ENCODE measurements at places on chromosomes 7 and 10. TPM values are rescaled to one million over a fixed set of nuclear protein-coding genes. Genes with fewer than 3 reads are reported as not detected.

CYP2C9 gene
- total RNA-seq, result 7.4 TPM

UCN3 gene
- total RNA-seq, result not detected

DKK1 gene
- total RNA-seq, result 0.27 TPM

CFAP70 gene
- 1.2 TPM for total RNA-seq

SNCG gene
- 7.4 TPM for total RNA-seq

MRLN gene
- not detected for total RNA-seq

DNA sequence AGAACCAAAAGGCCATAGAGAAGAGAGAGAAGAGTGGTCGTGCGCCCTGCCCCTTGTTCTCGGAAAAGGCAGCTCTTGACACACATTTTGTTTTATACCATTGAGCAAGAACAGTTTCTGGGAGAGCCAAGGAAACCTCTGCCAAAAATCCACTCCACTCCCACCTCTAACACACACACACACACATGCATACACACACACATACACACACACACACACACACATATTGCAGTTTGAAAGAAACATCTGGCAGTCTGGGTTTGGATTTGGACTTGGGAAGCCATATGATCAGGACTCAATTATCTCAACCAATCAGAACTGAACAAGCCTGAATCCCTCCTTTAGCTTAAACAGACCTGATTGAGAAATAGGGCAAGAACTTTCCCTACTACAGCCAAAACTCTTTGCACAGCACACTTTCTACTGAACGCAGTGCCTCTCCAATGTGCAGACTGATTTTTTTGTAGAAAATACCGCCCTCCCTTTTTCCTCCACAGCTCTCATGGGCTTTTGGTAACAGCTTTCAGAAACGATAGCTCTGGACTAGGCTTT, 484.0 kb upstream of the ZWINT start:
- DNase-seq, result no peak

- no peak for DNase-seq
These were observed 22.7 kb upstream of the EMX2 start for GRCh38 chr10:117519879-117520278.

DNA sequence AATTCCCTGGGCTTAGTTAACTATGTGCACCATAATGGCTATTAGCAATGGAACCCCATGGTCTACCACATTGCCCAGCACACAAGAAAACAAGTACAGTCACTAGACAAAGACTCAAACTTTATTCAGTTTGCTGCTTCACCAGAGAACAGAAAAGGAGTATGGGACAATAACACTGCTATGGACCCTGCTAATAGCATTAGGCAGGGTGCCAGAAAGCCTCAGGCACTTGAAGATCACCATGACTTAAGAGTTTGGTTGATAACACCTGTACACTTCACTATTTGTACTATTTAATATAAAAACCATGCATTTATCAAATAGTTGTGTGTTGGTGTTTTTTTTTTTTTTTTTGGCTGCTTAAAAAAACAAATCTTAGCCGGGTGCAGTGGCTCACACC, 159.6 kb downstream of the KMT2E start:
- DNase-seq, result no peak

DNA sequence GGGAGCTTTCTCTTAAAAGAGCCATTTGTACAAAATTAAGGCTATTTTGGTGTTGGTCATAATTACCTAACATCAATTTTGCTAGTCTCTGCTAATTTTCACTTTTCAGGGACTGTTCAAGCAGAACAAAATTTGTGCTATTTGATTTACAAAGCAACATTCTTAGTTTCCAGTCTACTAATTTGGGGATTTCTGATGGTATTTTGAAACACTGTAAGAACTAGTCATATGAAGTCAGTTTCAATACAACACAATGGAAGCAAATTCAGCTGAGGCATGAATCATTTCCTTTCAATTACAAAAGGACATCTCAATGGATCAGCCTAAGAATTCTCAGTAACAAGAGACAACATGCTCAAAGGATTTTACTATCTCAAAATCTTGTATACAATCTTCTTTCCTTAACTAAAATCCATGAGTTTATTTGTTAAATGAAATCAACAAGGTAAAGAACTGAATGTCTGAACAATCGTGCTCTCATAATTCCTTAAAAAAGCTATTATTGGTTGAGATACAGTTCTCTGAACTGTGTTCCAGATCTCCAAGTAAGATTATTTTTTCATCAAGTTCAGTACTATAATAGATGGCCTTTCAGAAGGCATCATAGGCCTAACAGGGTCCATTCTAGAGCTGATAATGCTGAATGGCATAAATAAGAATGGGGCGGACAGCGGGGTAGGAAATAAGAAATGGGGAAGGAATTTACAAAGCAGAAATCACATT, 144.6 kb downstream of the NRCAM start:
- DNase-seq, result no peak

- DNase-seq, result no peak
These were observed 32.5 kb upstream of the EIF4H start for GRCh38 chr7:74141705-74142104.

- no peak for DNase-seq
These were observed 23.8 kb downstream of the SCIN start for GRCh38 chr7:12594122-12594897.

DNA sequence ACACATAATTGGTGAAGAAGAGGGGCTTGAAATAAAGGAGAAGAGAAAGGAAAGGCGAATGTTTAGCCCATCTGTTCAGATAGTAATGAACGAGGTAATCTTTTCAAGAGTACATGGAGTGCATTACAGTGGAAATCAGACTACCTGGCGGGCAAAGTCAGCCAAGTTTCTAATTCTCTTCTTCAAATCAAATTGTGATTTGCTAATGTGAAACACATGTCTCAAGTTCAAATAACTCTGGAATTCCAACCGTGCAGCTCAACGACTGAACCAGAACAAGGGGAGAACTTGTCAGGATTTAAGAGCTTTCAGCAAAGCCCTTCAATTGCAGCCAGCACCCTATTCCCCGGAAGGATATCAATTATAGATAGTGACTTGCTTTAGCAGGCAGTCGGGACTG, 216.9 kb downstream of the GLI3 start:
- no peak for DNase-seq

- DNase-seq, result no peak
These were observed 502.8 kb downstream of the TCERG1L start for GRCh38 chr10:130808686-130809085.

GRCh38 chr10:132848951-132849545, 63.1 kb upstream of the NKX6-2 start:
- DNase-seq, result no peak

GRCh38 chr7:122219253-122219865, 75.3 kb upstream of the AASS start:
- DNase-seq, result no peak

DNA sequence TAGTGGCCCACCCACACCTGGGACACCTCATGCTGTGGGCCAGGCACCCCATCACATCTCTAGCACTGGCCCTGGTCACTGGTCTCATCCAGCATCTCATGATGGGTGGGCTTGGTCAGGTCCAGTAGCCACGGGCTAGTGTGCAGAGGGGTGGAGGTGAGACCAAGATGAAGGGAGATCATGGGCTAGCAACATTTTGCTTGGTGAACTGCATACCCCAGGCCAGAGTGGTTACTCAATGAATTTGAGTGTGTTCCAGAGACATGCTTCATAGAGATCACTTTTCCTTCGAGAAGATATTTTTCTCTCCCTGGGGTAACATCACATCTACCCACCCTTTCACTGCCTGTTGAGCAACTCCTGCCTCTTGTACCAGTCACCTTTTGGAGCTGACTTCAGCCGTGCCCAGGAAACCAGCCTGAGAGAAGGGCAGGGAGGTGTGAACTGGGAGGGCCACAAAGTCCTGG, 44.2 kb downstream of the MINDY4 start:
- no peak for DNase-seq

- DNase-seq, result no peak
These were observed 558.2 kb upstream of the GALNT17 start for GRCh38 chr7:70573696-70574095.

All from transverse colon (tissue), 4 donors.